ENCODE measurements at places on chromosomes 4 and X.

DNA sequence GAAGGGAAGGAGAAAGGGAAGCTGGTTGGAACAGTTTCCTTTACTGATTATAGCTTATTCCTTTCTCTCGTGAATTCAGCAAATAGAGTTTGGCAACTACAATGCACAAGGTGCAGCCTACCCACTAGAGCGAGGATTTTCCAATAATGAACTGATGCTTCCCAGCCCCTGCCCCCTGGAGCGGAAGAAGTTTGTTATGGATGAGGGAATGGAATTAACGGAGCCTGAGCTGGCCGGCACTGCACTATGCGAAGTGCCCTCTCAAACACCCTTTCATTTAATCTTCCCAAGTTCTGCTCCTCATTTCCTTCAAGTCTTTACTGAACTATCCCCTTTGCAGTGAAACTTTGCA, 42.5 kb upstream of the CBR4 start:
- ATAC-seq, result no peak

- no peak for ATAC-seq
Observed at GRCh38 chr4:58166490-58166889, 1056.3 kb upstream of the IGFBP7 start.

- no peak for ATAC-seq
Observed at GRCh38 chrX:75327607-75328006, 53.7 kb downstream of the UPRT start.

DNA sequence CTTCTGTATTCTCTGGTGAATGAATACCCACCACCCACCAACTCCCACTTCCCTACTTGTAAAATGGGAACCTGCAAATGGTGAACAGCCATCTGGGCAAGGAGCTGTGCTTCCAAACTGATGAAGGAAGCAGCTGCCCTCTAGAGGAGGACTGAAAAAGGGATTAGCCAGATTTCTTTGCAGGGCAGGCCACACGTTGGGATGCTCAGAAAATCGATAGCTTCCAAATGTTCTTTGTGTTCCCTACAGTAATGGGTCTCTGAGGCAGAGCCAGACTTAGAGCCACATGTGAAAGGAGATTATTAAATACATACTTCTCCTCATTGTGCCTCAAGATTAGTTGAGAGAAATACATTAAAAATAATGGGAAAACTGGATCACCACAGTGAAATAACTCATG, 39.3 kb upstream of the LPAR4 start:
- peak; percentile 89 for ATAC-seq

DNA sequence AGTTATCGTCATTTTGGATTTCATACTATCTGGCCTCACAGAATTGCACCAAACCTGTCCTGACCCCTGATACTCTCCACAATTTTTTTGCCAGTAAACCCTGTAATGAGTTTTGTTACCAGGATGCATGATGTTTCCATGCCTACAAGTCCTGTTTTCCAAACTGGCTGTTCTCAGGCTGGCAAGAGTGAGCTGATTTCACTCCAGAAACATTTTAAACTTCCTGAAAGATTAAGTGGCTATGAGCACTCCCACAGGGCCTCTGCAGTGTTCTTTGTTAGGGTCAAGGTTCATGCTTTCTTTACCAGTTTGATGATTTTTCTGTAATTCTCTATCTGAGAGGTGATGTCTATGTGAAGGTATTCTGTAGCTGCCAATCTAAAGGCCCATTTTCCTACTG, 31.7 kb upstream of the PDLIM3 start:
- ATAC-seq, result peak; percentile 51

DNA sequence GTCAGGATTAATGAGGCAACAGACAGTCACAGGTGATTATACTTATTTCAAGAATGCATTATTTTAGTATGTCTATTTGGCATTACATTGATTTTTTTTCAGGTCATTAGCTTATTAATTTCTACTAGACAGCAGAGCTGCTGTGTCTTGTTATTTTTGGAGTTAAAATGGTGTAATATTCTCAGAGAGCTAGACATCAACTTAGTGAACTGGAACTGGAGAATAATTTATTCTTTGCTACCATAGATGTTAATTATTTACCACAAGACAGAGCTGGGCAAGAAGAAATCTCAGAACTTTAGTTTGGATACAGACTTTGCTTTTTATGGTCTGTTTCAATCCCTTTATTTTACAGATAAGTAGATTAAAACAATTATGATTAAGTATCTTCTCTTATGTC, 10.2 kb upstream of the HPGD start:
- ATAC-seq, result no peak

DNA sequence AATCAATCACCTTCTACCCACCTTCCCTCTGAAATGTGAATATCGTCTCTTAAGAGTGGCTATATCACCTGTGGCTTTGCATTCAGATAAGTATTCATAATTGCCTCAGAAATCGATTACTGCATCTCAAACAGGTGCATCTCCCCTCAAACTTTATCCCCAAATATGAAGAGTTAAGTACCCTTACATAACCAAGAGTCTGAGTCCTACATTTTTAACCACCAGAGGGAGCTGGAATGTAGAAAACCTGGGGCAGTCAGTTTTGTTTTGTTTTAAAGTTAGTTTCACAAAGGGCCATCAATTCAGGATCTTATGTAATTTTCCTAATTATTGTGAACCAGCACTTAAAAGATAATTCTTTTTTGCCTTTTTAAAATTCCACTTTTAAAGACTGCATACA, 5.7 kb downstream of the TCEANC start:
- peak; percentile 83 for ATAC-seq

DNA sequence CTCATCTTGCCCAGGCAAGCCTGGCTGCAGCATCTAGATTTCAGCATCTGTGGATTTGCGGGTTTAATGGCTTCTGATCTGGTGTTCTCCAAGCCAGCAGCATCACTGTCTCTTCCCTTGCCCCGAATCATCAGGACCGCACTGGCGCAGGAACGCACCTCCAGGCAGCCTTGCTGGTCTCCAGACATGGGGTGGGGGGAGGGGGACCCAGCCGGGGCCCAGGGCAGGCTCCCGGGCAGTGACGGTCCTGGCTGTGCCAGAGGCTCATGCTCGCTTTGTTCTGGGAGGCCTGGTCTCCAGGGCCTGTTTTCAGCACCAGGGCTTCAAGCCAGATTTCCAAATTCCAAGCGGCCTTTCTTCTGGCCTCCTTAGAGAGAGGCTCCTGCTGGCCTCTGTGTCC, 4.9 kb downstream of the CFAP99 start:
- ATAC-seq, result no peak

DNA sequence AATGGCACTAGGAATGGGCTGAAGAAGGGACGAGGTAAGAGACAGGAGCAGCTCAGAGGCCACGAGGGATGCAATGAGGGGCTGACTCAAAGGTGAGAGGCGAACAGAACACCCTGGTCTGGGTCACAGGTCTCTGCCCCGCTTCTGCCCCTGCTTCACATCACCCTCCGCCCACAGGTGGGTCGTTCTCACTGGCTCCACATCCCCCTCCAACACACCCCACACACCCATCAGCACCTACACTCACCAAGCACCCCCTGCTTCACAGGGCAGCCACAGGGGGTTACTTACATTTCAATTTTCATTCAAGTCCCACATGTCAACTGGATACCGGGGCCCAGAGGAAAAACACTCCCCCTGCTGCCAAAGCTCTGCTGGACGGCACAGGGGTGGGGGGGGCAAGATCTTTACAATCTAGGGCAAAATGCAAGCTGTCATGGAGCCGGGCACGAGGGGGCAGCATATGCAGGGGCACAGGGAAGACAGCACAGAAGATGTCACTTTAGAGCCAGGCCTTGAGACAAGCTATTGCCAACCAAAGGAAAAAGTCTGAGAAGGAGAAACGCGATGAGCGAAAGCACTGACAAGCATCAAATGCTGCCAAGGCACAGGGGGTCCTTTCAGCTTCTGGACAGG, 94.0 kb downstream of the AFAP1 start:
- no peak for ATAC-seq

DNA sequence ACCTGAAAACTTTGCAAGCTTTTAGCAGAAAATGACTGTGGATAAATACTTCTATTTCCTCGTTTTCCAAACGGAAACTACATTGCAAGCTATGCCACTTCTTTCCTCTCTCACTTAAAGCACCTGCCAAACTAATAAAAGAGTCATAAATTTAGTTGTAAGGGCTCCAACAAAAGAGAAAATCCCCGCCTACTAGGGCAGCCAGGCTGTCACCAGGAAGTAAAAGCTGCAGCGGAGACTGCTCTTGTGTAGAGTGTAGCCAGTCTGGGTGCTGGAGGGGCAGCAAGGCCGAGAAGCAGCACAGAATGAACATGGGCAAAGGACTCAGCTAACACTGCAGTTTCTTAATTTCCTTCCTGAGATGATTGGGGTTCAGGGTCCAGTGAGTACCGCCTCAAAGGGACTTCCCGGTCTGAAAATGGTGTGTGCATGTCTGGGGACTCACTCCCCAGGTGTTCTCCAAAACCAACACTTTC, 89.3 kb upstream of the MAML3 start:
- no peak for ATAC-seq

- ATAC-seq, result peak; percentile 74
Observed at GRCh38 chrX:74349387-74349786, 45.4 kb downstream of the ZCCHC13 start.

DNA sequence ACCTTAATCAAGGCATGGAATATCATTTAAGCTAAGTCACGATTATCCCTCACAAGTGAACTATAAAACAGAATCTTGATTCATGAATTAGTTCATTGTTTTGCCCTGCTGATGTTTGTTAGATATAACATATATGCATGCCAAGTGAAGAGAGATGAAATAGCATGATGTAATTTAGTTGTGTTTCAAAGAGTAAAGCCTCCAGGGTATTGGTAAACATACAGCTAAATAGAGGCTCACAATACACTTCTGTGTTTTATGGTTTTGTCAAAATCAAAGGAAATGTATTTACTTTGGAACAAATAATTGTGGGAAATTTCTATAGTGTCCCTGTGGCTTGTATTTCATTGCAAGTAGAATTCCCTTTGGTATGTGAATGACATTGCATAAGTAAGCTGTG, 69.0 kb upstream of the LEF1 start:
- ATAC-seq, result no peak

DNA sequence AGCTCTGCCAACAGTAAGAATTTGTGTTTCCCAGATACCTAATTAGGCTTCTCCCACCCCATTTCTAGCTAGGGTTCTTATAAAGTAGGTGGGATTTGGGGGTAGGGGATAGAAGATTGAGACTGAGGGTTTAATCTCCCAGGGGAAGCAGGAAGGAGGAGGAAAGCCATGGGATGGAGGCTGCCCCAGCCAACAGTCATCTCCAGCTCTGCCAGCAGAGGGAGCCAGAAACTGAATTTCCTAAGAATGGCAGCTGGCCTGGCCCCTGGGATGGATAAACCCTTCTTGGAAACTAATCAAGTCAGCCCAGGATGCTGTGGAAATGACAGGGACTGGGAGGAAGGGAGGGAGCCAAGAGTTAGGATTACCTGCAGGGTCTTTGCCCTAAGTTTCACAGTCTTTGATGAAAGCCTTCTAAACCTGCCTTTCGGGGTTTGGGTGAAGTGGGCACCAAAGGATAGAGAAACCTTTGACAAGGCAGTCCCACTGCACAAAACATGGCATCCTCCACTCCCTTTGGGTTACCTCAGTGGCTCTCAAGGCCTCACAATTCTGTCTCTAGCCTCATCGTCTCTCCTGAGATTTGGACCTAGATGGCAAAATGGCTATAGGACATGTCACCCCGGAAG, 6.7 kb upstream of the ERCC6L start:
- peak; percentile 93 for ATAC-seq

DNA sequence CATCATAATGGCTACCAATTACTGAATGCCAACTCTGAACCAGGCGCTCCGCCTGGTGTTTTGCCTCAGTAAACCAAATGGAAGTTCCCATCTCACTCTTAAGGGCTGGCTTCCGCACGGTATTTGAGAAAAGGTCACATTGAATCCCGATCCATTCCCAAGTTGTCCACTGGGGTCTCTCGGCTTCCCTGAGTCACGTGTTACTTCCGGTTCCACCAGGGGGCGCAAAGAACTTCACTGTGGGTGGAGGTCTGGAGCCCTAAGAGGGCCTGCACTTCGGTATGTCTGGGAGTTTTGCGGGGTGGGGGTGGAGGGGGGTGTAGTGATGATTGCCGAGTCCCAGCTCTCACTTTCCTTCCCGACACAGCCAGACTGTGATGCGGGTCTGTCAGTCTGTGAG, 13.4 kb upstream of the NHS start:
- ATAC-seq, result peak; percentile 68

DNA sequence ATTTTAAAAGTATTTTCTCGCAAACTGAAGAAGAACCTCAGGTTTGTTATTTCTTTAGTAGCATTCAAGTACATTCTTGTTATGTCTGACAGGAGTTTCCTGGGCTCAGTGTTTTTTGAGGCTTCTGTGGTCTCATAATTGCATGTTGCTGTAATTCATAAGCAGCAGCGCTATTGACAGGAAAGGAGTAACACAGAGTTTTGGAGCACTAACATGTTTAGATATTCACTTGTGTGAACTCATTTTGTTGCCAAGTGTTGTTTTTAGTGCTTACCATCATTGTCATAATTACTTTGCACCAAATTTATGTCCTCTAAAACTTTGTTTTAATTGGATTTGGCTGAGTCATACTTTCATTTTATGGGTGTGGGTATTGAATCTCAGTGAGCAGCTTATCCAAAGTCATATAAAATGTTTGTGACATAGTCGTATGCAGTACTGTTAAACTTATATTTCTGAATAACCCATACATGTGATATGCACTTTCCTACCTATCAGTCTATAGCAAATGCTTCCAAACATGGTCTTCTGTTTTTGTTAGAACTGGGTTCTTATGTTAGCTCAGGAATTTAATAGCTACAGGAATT, 358.7 kb upstream of the CTSO start:
- ATAC-seq, result peak; percentile 40

DNA sequence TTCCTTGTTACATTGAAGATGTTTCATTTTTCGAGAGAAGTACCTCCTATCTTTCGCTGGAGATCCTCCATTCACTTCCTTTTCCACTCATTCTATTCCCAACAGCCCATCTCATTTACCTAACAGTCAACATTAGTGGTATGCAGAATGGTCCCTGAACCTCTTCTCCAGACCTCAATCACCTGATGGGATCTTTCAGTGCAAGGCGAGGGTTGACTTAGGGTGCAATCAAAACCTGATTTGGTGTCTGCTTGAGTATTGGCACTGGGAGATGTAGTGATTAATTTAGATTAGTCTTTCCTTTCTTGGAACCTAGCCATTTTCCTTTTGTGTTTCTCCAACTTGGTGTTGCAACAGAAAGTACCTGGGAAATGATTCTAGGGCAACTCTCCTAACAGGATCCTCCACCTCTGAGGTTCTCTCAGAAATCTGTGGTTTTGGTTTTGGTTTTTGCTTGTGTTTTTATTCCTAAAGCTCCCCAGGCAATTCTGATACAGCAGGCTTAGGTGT, 18.4 kb downstream of the DDX3X start:
- peak; percentile 24 for ATAC-seq

- peak; percentile 86 for ATAC-seq
Observed at GRCh38 chr4:100721077-100721476, 203.3 kb upstream of the EMCN start.

DNA sequence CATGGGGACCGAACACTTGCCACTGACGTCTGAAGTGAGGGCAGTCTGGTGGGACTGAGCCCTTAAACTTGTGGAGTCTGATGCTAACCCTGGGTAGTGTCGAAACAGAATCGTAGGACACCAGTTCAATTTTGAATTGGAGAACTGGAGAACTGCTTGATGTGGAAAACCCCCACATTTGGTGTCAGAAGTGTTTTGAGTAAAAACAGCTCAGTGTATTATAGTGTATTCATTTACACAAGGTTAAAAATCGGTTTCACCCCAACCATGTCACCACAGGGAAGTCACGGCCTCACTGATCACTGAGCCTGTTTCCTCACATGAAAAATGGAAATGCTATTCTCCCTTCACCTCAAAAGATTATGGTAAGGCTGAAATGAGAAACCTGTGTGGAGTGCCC, 21.9 kb downstream of the PIN4 start:
- ATAC-seq, result no peak

- ATAC-seq, result no peak
Observed at GRCh38 chr4:2393353-2394270, 24.8 kb downstream of the ZFYVE28 start.

GRCh38 chrX:40167850-40168479, 70.2 kb upstream of the BCOR start:
- ATAC-seq, result no peak
